ENCODE measurements at places on chromosomes 12 and 14. TPM values are rescaled to one million over a fixed set of nuclear protein-coding genes. Genes with fewer than 3 reads are reported as not detected.

DNA sequence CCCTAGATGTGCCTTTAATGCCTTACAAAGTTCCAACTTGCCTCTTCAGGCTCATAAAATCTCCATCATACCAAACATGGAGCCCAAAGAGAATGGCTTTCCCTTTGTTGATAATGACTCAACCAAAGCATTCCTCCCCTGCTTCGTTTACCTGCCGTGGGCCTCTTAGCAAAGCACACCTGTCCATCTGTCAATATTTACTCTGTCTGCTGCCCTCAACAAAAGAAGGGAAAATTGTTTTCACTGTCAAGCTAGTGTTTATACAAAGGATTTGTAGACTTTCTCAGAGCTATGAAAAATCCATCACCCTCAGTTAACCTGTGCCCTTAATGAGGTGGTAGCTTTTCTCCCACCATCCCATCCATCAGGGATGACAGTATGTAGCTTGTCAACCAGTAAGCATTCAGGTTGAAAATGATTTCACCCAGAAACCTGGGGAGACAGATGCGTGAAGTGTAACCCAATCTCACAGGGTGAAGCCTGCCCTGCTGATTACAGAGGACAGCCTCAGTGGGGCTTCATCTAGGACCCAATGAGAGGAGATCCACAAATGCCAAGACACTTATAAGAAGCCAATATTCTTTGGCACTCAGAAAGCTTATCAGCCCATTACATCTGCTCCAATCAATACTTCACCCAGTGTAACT lies 278.1 kb downstream of the NUAK1 start:
- DNase-seq, result no peak

- DNase-seq, result no peak
Measured at GRCh38 chr14:95431199-95432143, 85.0 kb downstream of the SYNE3 start.

GRCh38 chr12:13981990-13982389 lies 588 bp upstream of the GRIN2B start:
- peak; percentile 29 for DNase-seq

- no peak for DNase-seq
Measured at GRCh38 chr12:44307506-44308168, 471.8 kb downstream of the TMEM117 start.

DNA sequence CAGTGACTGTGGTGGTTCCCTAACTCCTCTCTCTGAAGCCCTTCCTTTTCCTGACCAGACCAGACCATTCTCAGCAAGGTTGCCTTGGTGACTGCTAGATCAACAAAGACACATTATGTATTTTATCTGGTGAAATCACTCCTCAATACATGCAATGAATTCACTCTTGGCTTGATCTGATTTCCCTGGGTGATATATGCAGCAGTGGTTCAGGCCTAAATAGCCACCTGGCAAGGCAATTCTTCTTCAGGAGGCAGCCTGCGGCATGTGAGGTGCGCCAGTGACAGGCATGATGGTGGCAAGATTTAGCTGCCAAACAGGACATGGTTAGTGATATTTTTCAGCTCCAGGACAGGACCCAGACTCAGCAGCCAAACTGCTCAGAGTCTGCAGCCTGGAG lies 350.3 kb upstream of the CCDC196 start:
- DNase-seq, result peak; percentile 55

- no peak for DNase-seq
Measured at GRCh38 chr12:89339526-89339925, 12.8 kb downstream of the DUSP6 start.

DNA sequence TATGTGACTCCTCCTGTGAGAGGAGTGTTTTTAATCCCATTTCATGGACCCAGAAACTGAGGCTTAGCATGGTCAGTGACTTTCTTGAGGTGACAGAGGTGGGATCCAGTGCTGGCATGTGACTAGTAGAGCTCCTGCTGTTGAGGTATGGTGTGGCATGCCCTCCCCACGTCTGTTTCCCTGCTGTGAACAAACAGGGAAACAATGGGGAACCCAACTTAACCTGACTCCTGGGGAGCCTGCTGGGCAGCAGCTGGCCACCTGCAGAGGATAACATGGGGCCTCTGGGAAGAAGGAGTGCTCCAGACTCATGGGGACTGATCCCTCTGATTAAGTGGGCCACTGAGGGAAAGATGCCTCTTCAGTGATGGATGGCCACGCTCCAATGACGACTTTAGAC lies 114.0 kb downstream of the BEGAIN start:
- no peak for DNase-seq

DNA sequence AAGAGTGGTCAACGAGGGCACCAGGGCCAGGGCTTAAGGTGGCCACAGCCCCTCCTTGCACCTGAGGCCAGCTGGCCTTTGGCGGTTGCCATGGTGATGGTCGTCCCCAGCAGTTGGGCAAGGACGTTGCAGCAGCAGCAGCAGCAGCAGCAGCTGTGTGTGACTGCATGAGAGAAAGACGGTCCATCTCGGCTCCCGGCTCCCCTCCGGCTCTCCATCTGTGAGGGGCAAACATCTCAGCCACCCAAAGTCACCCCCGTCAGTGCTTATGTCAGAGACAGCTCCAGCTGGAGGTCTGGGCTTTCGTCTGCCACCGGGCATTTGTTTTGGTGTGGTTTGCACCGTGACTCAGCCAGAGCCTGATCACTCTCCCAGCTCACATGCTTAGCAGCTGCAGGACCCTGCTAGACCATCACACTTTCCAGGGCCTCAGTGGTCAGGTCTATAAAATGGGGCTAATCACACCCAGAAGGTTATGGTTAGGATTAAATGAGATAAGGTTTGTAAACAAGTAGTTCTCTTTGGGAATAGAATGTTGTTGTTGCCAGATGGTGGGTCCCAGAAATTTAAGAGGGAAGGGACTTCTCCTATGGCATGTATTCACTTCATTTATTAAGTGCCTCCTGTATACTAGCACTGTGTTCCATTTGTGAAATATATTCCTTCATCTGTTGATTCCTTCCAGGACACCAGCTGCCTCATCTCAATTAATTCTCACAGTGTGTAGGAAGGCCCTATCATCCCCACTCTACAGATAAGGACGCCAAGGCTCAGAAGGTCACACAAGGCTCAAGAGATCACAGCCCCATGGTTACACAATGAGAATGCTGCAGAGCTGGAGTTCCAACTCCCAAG lies 212.6 kb upstream of the LHX5 start:
- no peak for DNase-seq

GRCh38 chr12:86290615-86291014 lies 34.4 kb upstream of the MGAT4C start:
- DNase-seq, result no peak

Gene VRTN
- polyA plus RNA-seq, result not detected

Gene MSI1
- 6.4 TPM for polyA plus RNA-seq

Gene RBM19
- 19.1 TPM for polyA plus RNA-seq

Gene CCDC184
- polyA plus RNA-seq, result 1.7 TPM

Gene PLBD1
- polyA plus RNA-seq, result 18.8 TPM

Gene PCED1B
- 0.72 TPM for polyA plus RNA-seq

Gene RIPK3
- 2.1 TPM for polyA plus RNA-seq

Gene CISTR
- polyA plus RNA-seq, result not detected

Gene IRF2BPL
- 26.9 TPM for polyA plus RNA-seq

Data from hindlimb muscle (tissue), 1 donor.